NCI-H187 treated with DMSO at 0.1 percent for 48 hours (cell line): ENCODE measurements at places on chromosomes 1 and 21.

GRCh38 chr1:200780545-200781369, 42.1 kb downstream of the CAMSAP2 start:
- no peak for DNase-seq

- DNase-seq, result no peak
These were observed 76.3 kb downstream of the ITPKB start for GRCh38 chr1:226662642-226663326.

DNA sequence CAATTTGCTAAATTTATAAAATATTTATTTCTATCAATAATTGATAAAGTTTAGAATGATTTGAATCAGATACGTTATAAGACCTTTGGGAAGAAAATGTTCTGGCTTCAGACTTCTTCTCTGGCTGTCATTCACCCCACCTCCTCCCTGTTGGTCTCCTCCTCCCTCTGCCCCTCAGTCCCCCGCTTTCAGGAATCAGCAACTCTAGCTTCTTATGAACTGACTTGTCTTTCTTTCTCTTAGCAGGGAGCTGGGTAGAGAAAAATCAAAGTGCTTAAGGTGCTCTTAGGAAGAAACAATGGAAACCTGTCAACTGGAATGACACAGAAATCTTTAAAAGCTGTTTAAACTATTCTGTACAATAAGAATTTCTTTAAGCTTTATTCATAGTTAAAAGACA, 71.3 kb upstream of the ETV3 start:
- DNase-seq, result no peak

DNA sequence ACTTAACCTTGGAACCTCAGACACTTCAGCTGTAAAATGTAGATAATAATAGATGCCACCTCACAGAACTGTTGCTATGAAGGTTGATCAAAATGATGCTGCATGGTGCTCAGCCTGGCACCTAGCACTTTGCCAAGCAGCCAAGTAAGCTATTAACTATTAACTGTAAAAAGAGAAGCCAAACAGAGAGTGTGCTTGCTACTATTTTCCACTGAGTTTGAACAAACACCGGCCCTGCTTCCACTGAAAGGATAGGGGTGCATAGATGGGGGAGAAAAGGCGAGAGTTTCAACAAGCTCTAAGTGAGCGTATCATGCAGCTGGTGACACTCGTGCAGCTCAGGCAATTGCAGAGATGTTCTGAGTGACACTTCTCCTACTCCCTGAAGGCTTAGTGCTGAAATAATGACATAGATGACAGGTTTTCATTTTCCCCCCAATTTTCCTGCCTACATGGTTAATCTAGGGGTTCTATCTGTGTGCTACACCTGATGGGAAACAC, 78.2 kb downstream of the GPR88 start:
- DNase-seq, result no peak

DNA sequence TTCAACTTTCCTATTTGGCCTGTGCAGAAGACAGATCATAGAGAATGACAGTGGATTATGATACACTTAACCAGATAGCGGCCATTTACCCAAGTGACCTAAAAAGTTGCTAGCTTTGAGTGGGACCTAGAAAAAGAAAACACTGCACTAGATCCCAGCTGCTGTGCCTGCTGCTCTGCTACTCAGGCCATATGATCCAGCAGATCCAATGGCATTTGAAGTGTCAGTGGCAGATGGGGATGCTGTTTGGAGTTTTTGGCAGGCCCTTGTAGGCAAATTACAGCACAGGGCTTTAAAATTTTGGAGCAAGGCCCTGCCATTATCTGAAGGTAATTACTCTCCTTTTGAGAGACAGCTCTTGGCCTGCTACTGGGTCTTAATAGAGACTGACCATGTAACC, 74.0 kb upstream of the KCNE2 start:
- no peak for DNase-seq

GRCh38 chr1:18118078-18118477, 10.5 kb downstream of the IGSF21 start:
- DNase-seq, result peak; percentile 48

DNA sequence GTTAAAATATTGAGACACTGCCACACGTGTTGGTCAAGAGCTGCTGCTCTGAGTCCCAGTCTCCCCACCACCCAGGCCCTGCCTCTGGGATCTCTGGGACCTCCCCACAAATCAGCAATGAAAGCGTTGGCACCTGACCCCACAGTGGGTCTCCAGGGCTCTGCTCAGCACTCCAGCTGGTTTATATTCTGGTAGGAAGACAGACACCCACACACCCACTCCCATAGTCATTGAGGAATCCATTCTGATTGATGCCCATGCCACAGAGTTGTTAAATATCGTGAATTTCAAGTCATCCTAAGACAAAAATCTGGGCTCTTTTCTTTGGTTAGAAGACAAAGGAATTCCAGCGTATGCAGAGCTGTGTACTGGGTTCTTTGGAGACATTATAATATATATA, 91.6 kb downstream of the KIF26B start:
- DNase-seq, result no peak

GRCh38 chr1:186187601-186188000, 187.5 kb downstream of the TPR start:
- no peak for DNase-seq
